ENCODE measurements at places on chromosomes 7 and 10.

DNA sequence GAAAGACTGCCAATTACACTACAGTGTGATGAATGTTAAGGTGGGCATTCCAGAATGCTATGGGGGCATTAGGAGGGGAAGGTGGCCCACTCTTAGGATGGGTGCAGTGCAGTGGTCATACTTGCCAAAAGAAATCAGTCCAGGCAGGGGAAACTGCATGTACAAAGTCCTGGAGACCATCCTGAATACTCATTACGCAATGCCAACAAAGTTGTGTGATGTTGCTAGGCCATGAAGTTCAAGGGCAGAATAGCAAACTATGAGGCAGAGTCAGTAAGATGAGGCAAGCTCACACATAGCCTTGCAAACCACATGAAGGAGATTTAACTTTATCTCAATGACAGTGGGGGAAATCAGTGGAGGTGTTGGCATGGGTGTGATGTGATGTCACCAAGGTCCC lies 49.8 kb upstream of the SLC35B4 start:
- no peak for DNase-seq

DNA sequence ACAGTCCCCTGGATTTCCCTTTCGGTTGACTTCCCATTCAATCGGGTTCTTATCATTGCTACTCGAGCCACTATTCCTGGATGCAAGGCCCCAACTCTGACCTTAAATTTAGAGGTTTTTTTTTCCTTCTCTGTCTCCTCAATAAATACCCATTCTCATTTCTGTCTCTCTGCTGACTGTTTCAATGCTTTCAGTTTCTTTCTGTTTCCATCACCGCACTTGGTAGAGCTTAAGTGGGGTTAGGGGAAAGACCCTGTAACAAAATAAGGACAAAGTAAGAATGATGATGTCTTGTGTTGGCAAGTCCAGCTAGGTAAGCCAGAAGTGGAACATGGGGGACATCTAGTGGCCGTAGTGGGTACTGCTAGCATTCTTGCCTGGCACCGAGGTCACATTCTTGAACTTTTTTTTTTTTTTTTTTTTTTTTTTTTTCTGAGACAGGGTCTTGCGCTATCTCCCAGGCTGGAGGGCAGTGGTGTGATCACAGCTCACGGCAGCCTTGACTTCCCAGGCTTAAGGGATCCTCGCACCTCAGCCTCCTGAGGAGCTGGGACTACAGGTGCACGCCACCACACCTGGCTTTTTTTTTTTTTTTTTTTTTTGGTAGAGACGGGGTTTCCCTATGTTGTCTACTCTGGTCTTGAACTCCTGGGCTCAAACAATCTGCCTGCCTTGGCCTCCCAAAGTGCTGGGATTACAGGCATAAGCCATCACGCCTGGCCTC lies 40.3 kb downstream of the ZC3HC1 start:
- peak; percentile 86 for DNase-seq

DNA sequence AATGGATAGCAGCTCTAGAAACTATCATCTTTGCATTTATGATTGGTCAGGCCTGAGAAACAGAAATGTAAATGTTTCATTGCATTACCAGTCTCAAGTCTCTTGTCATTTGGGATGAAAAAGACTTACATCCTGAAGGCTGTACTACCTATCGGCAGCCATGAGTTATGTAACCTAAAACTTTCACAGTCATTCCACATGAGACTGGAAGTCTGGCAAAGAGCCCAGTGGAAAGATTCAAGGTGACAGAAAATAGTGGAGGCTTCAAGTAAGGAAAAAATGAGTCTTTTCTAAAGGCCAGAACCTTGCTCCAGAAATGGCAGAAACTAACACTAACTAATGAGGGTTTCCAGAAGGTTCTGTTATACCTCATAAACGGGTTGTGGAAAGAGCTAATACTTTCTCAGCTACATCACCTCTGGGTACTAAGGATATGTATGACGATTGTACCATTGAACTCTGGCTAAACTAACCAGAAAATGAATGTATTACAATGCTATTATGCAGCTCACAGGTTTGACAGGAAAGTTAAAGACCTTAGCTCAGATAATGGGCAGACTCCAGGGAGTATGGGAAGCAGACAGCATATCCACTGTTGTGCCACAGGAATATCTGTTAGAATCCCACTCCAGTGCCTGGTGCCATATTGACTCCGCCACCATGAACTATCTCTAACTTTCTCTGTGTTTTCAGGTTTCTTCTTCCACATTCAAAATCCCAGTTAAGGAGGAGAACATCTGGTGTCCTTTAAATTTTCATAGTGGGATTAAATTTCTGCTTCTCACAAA lies 41.7 kb upstream of the DYNC1I1 start:
- DNase-seq = no peak

DNA sequence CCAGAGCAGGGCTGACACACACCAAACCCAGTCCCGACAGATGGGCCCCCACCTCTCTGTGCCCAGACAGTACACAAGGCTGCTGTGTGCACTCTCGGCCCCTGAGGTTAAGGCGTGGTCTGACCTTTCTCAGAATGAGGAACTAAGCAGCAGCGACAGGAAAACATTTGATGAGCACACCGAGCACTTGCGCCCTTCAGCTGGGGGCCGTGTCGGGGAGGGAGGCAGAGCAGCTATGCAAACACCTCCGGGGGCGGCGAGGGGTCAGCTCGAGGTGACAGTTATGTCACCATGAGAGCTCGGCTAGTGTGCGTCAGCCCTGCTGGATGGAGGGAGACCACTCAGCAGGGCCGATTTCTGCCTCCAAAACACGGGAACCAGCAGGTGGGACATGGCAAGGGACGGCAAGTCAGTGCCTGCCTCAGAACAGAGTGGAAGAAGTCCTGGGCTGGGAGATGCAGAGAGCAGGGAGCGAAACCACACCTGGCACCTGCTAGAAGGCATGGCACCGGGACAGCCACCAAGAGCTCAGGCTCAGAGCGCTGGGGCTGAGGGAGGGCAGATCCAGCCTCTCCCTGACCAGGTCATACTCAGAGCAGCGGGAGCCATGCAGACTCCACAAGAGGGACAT lies 57.4 kb downstream of the CHST15 start:
- no peak for DNase-seq

DNA sequence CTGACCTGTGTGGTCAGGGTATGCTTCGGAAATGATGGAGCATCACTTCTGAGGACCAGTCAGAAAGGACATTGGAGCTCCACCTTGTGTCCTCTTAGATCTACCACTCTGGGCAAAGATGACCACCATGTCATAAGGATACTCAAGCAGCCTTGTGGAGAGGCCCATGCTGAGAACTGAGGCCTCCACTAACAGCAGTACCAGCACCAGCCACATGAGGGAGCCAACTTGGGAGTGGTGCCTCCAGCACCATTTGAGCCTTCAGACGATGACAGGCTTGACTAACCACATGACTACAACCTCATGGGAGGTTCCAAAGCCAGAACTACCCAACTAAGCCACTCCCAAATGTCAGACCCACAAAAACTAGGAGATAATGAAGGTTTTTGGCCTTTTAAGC lies 116.0 kb downstream of the NPTX2 start:
- peak; percentile 82 for DNase-seq

GRCh38 chr10:119166118-119166500 lies 595 bp upstream of the SFXN4 start:
- DNase-seq = no peak

GRCh38 chr7:64638822-64639221 lies 27.1 kb upstream of the ZNF107 start:
- DNase-seq = no peak
